ENCODE measurements at places on chromosomes 3 and 15.
A peak's percentile ranks its signal among the peaks of the same experiment; 100 is the strongest.

- DNase-seq = no peak
Observed at GRCh38 chr3:140224307-140224706, 289.3 kb downstream of the CLSTN2 start.

- no peak for DNase-seq
Observed at GRCh38 chr3:34258271-34258998, 460.0 kb downstream of the PDCD6IP start.

DNA sequence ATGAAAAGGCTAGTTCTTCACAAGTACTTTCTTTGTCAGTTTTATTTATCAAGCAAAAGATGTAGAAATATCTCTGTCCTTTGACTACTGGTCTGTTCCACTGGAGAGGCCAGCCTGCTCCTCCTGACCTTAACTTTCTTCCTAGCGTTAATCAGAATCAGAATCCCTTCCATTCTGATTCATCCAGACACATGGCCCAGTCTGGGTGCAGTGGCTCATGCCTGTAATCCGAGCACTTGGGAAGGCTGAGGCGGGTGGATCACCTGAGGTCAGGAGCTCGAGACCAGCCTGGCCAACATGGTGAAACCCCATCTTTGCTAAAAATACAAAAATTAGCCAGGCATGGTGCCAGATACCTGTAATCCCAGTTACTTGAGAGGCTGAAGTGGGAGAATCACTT, 32.0 kb upstream of the MANF start:
- no peak for DNase-seq

DNA sequence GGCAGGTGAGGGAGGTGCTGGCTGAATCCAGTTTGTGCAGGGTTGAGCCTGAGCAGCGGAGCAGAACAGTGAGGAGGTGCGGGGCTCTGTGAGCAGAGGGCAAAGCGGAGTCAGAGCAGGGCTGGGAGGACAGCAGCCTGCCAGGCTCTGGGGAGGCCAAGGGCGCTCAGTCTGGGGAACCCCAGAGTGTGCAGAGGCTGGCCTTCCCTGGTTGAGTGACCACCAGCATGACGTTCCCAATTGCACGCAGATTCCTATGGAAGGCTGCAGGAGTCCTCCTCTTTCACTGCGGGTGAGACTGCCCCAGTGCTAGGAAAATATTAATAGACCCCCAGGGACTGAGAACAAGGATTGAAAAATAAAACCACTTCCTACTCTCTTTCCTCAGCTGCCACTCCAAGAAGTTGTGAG, 13.2 kb downstream of the MRAS start:
- DNase-seq = no peak

- DNase-seq = peak; percentile 71
Observed at GRCh38 chr15:92714477-92715401, 59.2 kb upstream of the FAM174B start.

- peak; percentile 30 for DNase-seq
Observed at GRCh38 chr15:37099319-37100108, 835 bp downstream of the MEIS2 start.

- no peak for DNase-seq
Observed at GRCh38 chr3:11143476-11143875, 10.8 kb upstream of the HRH1 start.

- DNase-seq = no peak
Observed at GRCh38 chr3:11238880-11239279, 33.3 kb upstream of the ATG7 start.

- no peak for DNase-seq
Observed at GRCh38 chr15:28006116-28006905, 92.8 kb downstream of the OCA2 start.

DNA sequence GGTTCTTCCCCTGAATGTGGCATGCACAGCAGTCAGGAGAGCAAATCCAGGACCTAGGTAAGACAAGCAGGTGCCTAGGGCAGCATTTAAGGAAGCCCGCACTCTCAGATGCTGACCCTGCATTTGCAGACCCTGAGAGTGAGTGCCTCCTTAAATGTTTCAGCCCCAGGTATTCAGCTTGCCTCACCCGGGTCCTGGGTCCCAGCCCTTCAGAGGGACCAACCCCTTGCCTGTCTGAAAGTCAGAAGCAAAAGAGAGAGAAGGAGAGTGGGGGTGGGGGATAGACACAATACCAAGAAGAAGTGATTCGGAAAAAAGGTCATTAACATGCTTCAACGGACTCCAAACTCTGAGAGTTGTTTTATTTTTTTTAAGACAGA, 75.0 kb downstream of the MEGF11 start:
- DNase-seq = no peak

DNA sequence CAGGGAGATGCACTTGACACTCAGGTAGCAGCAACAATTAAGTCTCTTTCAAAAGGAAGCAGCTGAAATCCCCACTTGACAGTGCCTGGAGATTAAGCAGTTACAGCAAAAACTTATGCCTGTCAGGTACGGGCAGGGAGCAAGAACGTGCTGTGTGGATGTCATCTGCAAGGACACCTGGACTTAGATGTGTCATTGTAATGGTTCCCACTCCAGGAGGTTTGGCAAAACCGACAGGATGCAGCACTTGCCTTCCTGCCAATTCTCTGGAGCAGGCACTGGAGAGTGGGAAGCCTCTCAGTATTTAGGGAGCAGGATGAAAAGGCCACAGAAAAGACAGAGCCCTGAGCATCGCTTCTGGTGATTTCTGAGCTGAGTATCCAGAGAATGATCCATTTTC, 292.4 kb downstream of the PDCD6IP start:
- DNase-seq = peak; percentile 31

DNA sequence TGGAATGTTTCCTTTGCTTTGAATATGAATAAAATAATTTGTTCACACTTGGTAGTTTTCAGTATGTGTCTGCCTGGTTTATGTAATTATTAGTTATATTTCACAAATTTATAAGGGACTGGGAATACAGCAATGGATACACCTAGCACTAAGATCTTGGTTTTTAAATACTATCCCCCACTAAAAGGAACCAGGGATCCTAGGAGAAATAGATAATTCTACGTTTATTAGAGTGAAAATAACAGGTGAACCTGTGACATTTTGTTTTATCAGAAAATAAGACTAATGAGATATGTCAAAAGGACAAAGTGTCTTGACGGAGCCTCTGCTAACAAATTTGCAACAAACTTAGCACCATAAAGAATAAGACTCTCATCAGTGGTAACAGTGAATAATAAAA, 3.4 kb downstream of the PSMD6 start:
- DNase-seq = no peak
